Suppressor macrophage (primary cell): ENCODE measurements at places on chromosomes 3 and 15.

DNA sequence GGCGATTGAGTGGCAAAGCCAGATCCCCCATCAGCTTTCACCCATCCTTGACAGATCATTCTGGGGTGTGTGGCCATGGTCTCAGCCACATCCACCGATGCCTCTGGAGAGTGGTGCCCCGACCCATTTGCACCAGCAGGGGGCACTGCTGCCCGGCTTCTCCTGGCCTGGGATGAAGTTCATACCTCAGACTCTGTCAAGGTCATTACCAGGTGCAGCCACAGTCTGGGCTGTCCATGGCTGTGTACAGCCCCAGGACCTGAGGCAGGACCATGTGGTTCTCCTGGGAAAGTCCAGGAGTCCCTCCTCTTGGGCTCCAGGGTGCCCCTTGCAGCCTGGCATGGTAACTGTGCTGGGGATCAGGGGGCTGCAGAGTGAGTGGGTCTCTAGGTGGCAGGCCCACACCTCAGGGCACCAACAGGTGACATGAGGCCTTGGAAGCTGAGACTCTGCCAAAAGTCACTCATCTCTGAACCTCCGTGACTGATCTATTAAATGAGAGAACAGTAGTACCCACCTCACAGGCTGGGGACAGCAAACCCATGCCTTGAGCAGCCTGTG is 67.2 kb downstream of the CACNA2D2 start:
- DNase-seq, result peak; percentile 89

GRCh38 chr3:183260167-183260904 is 7.3 kb downstream of the B3GNT5 start:
- DNase-seq, result peak; percentile 73

GRCh38 chr3:38990621-38991020 is 61.1 kb downstream of the SCN11A start:
- no peak for DNase-seq

DNA sequence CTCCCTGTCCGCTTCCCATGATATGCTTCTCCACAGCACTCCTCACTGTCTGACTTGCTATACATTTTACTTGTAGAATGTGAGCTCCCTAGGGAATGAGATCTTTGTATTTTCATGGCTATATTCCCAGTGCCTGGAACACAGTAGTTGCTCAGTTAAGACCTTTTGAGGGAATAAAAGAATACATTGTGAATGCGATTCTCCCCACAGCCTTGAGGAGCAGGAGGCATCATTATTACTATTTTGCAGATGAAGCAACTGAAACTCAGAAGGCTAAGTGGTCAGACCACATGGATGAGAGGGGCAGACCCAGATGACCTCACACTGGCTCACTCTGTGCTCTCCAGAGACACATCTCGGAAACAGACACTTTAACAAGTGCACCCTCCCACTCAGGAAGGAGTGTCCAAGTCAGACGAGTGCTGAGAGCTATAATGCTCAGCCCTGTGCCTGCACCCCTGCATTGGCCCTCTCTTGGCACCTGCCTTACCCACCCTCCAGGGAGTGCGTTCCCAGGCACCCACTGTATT is 46.8 kb downstream of the SST start:
- no peak for DNase-seq

DNA sequence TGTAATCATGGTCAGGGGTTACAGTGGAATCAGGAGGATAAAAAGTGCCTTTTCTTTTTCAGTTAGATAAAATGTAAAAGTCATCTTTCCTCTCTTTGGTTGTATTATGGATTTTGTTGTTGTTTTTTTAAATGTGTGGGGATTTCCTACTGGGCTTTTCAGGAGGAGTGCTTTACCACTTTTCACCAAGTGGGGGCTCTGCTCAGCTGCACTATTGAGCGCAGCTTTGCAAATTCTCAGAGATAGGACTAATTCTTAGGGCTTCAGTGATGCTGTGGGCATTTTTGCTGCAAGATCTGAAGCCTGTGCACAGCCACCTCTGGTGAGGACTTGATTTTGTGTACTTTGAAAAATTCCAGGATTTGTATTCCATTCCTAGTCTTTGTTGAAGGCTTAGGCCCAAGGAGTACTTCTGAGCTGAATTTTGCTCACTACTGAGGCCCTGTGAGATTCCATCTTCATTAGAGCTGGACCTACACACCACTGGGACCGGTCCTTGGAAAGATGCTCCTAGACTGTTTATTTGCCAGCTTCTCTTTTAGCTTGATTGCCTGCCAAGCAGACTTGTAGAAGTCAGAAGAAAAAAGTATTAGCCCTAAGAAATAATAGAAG is 7.5 kb downstream of the GNB5 start:
- DNase-seq, result peak; percentile 60

- DNase-seq, result peak; percentile 31
Observed at GRCh38 chr15:76333720-76334437, 2.7 kb upstream of the ISL2 start.

DNA sequence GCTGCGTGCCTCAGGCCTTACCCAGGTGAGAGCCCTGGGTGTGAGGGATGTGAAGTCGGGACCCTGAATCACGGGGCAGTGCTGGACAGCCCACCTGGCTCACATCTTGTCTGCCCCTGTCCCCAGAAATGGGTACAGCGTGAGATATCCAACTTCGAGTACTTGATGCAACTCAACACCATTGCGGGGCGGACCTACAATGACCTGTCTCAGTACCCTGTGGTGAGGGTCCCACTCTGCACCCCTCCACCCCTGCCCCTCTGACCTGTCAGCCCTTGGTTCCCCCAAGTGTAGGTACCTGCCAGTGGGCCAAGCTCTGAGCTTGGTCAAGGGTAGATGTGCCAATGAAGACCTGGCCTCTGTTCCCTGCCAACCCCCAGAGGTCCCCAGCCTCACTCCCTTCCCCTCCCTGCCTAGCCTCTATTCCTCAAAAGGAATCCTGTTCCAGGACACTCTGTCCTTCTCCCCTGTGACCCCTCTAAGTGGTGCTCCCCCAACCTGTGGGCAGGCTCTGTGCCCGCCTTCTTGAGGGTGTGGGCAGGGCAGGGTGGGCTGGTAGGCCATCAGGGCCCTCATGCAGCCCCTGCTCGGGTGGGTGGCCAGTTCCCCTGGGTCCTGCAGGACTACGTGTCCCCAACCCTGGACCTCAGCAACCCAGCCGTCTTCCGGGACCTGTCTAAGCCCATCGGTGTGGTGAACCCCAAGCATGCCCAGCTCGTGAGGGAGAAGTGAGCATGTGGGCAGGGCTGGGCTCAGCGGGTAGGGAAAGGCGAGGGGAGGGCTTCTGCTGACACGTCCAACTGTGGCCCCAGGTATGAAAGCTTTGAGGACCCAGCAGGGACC is 25.1 kb downstream of the NBEAL2 start:
- no peak for DNase-seq

- DNase-seq, result no peak
Observed at GRCh38 chr15:78200276-78200930, 34.0 kb downstream of the ACSBG1 start.

DNA sequence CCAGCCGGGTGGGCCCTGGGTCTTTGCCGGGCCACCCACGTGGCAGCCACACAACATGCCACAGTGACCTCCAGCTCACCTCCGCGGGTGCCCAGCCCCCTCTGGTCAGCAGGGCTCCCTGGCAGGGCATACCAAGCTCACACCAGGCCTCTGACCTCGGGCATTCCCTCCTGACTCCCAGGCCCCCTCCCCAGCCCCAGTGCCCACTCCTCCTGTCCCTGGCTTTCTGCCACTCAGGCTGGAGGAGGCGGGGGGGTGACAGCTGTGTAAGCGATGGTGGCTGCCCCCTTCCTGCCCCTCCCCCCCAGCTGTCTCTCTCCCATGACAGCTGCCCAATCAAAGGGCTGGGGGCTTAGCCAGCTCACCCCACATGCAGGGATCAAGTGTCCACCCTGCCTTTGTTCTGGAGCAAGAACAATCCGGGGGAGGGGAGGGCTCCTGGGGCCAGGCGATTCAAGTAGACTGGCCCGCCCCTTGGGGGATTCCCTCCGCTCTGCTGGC is 3.3 kb downstream of the PCBP4 start:
- no peak for DNase-seq

DNA sequence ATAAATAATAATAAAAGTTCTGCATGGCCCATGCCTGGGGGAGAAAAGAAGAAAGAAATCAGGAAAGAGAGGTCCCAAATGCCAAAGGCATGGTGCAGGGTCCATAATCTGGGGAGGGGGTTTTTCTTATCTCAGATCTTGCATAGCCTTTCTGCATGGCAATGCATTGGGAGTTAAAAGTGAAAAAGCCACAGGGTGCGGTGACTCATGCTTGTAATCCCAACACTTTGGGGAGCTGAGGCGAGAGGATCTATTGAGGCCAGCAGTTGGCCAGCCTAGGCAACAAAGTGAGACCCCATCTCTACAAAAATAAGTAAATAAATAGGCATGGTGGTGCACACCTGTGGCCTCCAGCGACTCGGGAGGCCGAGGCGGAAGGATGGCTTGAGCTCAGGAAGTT is 76.8 kb upstream of the GATA2 start:
- no peak for DNase-seq

DNA sequence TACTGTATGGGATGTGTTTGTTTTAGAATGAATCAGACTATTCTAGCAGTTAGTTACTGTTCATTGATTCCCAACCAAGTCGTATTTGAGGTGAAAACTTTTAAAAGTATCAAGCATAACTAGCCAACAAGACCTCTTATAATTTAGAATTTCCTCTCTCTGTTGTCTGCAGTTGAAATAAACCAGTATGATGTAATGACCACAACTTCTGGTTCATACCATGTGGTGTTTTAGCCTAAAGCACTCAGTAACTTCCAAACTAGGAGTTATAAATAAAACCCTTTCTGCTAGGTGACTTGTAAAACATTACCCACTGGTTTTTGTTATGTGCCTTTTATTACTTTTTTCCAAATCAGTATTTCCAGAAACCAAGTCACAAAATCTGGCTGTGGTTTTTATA is 19.8 kb upstream of the P2RY12 start:
- DNase-seq, result no peak

DNA sequence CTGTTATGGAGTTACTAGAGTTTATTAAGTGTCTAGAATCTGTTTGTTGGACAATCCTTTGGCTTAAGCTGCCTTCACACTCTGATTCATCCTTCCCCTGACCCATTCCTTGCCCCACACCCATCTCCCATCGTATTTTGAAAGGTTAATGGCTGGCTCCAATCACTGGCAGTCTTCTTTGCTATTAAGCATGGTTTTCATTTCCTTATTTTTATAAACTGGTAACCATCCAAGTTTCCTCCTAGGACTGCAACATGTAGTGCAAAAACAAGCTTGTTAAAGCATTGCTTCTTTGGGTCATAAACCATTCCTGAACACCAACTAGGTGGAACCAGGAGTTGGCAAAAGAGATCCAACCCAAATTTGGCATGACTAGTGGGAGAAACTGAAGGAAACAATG is 148.4 kb downstream of the DTWD1 start:
- peak; percentile 10 for DNase-seq

GRCh38 chr3:27903446-27903845 is 181.3 kb upstream of the EOMES start:
- no peak for DNase-seq

DNA sequence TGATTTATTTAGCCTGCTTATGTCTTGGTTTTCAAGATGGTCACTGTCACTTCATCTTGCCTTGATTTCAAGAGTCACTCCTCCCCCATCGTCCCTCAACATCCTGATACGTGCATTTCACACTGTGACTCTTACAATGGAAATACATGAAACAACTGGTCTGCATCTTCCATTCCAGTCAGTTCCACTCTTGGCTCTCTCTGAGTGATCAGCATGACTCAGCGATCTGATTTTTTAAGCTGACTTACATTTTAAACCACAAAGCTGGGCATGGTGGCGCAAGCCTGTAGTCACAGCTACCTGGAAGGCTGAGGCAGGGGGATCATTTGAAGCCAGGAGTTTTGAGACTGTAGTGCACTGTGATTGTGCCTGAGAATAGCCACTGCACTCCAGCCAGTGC is 271.2 kb upstream of the ROPN1 start:
- peak; percentile 61 for DNase-seq
